ENCODE measurements at places on chromosomes 2 and 18.

GRCh38 chr2:48719480-48720177, 35.9 kb downstream of the LHCGR start:
- no peak for DNase-seq

- DNase-seq: no peak
Observed at GRCh38 chr2:47501374-47502200, 98.6 kb downstream of the MSH2 start.

DNA sequence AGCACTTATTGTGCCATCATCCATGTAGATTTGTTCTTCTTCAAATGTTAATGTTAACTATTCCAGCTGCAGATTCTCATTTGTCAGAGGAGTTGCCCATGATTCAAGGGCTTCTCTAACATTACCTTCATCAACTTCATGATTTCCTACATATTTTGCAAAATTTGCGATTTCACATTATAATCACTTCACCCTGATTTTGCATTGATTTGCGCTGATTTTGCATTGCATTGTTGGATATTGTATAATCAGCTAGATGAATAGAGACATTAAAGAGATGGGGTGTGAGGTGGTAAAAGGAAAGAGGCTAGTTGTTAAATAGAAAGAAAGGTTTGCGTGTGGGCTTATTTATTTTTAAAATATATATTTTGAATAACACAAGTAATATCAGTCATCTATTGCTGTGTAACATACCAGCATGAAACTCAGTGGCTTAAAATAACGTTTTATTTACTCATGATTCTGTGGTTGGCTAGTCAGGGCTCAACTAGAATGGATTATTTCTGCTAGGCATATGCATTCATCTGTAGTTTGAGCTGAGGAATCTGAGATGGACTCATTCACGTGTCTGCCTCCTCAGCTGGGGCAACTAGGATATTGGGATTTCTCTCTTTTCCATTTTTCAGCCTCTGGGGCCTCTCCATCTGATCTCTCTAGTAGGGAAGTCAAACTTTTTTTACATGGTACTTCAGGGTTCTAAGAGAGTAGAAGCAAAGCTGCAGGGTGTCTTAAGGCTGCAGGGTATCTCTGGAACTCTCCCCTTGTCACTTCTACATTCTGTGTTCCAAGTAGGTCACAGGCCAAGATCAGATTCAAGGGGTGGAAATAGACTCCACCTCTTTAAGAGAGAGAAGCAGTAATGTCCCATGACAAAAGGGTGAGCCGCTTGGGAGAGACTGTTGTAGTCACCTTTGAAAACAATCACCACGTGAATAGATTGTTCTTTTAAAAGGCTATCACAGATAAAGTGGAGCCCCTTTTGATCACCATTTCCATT, 2.2 kb upstream of the CAVIN2 start:
- no peak for DNase-seq

DNA sequence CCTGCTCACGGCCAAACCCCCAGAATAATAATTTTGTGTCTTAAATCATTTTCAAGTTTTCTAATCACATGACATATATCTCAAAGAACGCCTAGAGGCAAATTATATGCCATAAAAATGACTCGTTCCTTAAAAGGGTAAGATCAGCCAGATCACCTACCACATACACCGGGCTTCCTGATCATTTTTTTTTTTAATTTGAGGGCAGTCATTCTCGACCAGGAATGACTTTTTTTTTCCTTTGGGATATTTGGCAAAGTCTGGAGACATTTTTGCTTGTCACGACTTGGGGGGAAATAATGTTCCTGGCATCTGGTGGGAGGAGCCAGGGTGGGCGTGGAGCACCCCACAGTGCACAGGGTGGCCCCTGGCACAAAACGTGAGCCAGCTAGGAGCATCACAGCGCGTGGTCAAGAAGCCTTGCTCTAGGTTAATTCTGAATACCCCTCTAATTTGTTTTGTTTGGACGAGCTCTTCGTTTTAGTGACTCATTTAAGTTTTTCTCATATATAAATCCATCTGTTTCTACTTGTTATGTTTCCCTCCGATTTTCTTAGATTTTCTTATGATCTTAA, 94.9 kb downstream of the TWIST2 start:
- no peak for DNase-seq

- DNase-seq: no peak
Observed at GRCh38 chr2:96893289-96894150, 23.6 kb upstream of the SEMA4C start.

GRCh38 chr2:7899923-7900322, 781.9 kb upstream of the ID2 start:
- no peak for DNase-seq

DNA sequence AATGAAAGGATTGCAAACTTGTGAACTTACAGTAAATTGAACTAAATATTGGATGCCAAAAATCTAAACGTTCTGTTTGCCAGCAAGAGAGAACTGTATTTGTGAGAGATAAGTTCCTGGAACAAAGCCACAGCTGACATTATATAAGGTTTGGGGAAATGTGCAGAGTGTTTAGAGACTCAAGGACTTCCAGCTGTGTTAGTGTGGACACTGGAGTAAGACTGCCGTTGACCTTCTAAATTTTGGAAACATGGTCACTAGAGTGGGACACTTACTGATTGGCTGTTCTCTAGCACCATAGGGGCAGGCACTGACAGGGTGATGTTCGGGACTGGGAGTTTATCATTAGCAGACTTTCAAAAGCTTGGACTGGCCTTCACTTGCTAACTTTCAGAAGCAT, 40.5 kb downstream of the SCN9A start:
- DNase-seq: no peak

DNA sequence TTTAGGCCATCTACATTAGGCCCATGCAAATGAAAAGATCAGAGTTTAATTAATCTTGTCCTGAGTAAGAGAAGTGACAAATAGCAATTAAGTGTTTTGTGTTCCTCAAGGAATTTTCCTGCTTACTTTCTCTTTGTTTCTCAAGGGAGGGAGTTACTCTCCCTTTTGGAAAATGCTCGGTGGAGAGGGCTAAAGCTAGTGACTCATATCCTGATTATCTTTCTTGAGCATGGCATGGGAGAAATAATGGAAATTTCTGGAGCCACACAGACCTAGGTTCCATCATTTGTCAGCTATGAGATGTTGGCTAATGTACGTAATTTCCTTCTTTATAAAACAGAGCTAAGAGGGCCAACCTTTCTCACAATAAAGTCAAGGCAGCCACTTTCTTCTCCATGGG, 177.1 kb downstream of the ETAA1 start:
- DNase-seq: no peak

- no peak for DNase-seq
Observed at GRCh38 chr2:112883669-112884068, 27.3 kb upstream of the IL37 start.

DNA sequence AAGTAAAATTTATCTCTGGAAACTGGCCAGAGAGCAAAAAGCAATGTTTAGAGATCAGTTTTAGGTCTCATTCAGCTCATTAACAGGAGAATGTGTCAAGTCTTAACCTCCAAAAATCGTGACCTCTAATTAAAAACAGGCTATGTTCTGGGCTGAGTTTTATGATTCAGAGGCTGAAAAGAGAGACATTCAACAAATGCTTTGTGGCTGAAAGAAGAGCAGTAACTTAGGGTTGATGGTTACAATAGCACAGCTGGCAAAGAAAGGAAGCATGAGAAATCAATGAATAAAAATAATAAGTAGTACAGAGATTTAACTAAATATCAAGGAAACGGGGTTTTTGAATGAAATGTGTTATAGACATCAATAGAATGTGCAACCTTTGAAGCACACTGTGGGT, 13.1 kb downstream of the TGIF1 start:
- no peak for DNase-seq

GRCh38 chr18:78979056-78979729, 425 bp upstream of the SALL3 start:
- no peak for DNase-seq

DNA sequence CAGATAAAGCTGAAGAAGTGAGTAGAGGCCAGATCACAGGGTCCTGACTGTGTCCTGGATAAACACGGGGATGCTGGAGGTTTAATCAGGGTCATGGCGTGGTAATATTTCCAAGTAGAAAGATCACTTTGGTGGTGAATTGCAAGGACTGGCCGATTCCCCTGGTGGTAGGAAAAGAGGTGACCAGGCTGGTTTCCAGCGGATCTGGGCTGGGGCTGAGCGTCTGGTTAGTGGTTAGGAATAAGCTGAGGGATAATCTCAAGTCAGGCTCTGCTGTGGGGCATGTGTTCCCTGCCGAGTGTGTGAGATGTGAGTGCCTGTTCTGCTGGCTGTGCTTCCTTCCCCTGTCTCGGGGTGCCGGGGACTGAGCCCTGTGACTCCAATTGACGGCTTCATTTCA, 484.0 kb downstream of the TSN start:
- no peak for DNase-seq

- no peak for DNase-seq
Observed at GRCh38 chr2:25597881-25598280, 75.5 kb downstream of the DTNB start.

DNA sequence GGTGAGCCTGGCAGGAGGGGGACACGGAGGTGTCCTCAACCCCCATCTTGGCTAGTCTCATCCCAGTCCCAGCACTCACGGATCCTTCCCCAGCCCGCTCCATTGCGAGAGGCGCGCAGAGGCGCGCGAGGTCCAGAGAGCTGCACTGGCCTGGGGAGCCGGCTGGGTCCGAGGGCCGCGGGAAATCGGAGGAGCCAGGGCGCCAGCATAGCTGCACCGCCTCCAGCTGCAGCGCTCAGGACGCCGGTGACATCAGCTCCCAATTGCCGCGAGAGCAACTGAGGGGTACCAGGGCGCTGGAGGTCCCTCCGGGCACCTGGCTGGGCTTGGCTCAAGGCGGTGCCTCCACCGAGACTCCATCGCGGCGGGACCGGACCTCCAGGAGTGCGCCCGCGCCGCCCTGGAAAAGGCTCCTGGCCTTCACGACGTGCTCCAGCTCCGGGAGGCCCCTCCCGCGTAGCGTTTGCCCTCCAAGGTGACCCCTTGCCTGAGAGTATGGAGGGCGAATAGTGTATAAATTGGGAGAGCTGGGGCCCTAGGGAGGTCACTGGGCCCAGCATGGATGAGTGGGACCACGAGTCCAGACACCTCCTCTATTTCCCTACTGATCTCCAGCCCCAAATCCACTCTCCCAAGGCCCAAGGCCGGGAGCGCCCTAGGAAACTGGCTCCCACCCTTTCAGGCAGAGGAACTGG, 5.5 kb downstream of the RTKN start:
- no peak for DNase-seq

DNA sequence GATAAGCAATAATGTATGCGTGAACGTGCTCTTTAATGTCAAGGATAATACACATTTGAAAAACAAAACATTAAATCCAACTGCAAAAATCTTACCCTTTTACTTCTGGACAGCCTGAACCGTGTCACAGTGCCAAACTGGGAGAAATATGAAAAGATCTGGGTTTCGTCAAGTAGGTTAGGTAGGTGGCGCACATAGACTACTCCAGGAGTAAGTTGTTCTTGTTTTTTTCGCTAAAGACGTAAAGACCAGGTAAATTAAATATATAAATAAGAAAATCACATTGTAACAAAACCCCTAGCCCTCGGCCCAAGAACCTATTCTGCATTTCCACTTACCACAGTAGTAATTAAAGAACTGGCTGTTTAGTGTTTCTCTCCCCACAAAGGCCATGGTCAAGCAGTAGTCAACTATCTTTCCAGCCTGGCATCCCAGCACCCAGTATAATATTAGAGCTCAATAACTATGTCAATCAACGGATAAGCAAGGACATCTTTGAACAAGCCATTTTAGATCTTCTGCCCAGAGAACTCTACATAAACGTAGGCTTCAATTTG, 1.1 kb downstream of the NIFK start:
- DNase-seq: no peak

DNA sequence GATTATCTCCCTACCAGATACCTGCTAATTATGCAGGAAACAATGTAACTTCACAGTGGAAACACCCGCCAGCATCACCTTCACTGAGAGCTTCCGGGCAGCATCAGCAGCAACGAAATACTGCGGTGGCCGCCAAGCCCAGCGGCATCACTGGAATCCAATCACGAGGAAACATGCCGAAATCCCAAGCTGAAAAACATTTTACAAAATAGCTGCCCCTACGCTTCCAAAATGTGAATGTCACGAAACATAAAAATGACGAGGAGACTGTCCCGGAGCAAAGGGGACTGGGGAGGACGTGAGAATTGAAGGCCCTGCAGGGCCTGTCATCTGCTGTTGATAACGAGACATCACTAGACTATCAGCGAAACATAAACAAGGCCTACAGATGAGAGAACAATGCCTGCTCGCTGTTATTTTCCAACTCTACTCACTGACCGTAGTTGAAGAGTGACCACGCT, 82.6 kb downstream of the HDAC4 start:
- no peak for DNase-seq

- no peak for DNase-seq
Observed at GRCh38 chr2:114083717-114084387, 194.0 kb downstream of the ACTR3 start.

GRCh38 chr18:48638896-48639771, 100.3 kb downstream of the CTIF start:
- no peak for DNase-seq

GRCh38 chr18:56509656-56510055, 128.7 kb downstream of the TXNL1 start:
- DNase-seq: no peak

- DNase-seq: no peak
Observed at GRCh38 chr2:23206650-23207049, 178.3 kb upstream of the KLHL29 start.

DNA sequence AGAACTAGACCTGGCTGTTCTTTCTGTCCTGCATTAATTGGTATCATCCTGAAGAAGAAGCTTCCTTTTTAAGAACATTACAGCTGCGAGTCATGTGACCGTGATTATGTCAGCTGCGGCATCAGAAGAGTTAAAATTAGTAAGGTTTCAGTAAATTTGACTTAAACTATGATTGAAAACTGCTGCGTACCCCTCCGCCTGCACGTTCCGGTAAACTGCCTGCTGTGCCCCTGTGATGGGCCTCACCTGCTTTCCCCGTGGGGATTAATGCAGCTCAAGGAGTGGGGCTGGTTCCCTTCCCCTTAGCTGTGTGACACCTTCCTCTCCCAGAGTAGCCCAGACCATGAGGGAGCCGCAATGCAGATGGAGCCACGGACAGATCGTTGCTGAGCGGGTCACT, 36.1 kb upstream of the MYO3B start:
- DNase-seq: no peak

DNA sequence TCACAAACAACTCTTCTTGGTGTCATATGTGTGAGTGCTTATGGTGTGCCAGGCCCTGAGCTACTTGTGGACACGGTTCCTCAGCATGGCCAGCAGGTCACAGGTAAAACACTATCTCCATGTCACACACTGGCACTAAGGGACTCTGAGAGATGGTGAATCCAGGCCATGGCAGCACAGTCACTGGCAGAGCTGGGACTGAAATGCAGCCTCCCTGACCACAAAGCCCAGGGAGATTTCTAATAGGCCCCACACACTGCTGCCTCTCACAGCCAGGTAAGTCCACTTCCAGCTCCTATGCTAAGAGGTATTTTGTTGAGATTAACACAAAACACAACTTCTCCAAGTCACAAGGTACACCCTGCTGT, 92.0 kb downstream of the ACTR2 start:
- DNase-seq: no peak

DNA sequence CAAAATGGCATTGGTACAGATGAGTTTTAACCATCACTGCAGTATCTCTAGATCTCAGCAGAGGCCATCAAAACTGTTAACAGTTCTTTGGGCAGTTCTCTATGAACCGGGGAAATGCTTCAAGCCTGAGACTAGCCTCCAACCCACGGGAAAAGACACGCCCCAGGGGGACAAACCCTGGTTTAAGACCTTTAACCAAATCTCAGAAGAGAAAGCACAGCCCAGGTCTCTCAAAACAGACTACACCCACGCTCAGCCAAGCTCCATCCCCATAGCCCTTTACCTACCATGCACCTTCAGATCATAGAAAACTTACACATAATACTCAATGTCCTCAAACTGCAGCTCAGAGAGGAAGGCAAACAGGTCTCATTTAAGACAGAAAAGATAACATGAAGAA, 78.3 kb downstream of the TMEM163 start:
- no peak for DNase-seq
